ENCODE measurements at places on chromosomes 1 and 21. TPM values are rescaled to one million over a fixed set of nuclear protein-coding genes. Genes with fewer than 3 reads are reported as not detected.

DNA sequence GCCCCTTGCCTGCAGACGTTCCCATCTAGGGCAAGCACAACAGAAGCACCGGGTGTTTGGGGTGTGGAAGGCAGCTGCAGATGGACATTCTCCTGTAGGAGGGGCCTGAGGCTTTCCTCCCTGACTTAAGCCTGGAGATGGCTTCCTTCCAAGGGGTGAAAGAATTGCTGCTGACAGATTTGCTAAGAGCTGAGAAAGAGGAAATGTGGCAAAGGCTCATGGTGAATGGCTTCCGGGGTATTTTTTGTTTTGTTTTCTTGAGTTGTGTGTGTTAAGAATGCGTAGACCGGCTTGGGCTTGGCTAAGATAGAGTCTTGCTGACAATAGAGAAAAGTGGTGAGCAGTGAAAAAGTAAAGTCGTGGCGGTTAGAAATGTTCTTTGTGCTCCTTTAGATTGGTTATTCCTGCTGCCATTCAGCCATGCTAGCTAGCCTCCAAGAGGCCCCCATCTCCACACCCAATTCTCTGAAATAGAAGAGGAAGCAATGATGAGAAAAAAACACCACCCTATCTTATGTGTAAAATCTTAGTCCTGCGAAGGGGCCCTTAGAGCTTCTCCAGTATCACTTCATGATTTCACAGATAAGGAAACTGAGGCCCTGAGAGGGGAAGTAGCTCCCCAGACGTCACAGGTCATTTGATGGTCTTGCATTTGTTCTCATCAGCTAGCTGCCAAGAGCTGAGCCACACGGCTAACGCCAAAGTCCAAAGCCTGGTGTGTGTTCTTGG lies 36.9 kb downstream of the EIF2D start:
- H3K4me1 ChIP-seq = peaks cover 28% of the 10 kb centered on the region
- no peaks in the 10 kb centered on the region for H3K27me3 ChIP-seq
- DNase-seq = no peak
- H3K27ac ChIP-seq = peak overlapping the region; percentile 50
- no peaks in the 10 kb centered on the region for H3K36me3 ChIP-seq

DNA sequence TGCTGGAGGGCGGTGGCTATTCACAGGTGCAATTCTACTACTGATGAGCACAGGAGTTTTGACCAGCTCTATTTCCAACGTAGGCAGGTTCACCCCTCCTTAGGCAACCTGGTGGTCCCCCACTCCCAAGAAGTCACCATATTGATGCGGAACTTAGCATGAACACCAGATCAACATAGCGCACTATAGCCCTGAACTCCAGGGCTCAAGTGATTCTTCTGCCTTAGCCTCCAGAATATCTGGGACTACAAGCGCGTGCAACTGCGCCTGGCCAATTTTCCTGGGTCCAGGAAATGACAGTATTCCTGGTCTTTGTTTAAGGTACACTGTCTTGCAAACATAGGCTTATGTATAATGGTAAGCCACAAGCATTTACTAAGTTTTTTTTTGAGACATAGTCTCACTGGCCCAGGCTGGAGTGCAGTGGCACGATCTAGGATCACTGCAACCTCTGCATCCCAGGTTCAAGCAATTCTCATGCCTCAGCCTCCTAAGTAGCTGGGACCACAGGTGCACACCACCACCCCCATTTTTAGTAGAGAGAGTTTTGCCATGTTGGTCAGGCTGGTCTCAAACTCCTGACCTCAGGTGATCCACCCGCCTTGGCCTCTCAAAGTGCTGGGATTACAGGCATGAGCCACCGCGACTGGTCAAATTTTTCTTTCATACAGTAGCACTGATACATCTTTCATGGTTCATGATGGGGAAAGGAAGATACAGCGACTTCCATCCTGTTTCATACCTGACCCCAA lies 12.6 kb downstream of the MCL1 start:
- no peak for DNase-seq
- no peaks in the 10 kb centered on the region for H3K36me3 ChIP-seq
- H3K27me3 ChIP-seq = no peaks in the 10 kb centered on the region

- no peaks in the 10 kb centered on the region for H3K36me3 ChIP-seq
- no peak for DNase-seq
Observed at GRCh38 chr1:43531107-43531905, 623 bp downstream of the PTPRF start.

DNA sequence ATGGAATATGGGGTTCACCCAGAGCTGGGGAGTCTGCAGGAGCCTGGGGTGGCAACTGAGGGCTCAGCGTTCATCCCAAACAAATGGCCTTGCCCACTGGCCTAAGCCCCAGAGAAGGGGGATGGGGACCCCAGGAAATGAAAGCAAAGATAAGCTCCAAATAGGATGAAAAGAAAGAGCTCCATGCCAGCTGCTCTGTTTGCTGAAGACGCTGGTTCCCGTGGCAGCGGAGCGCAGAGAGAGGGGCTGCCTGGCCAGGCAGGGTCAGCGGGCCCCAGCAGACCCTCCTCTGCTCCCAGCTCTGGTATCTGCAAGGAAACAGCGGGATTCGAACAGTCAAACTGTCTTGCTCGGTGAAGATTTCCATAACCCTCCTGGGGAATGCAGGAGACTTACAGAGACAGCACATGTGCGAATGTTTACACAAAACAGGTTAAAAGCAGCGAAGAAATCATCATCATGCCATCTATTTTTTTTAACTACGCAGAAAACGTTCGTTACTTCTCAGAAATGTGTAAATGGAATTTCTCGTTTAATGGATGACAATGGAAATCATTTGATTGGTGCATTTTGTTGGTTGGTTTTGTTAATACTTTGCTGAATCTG lies 94.4 kb downstream of the PDE9A start:
- H3K4me3 ChIP-seq = no peak overlapping the region
- no peaks in the 10 kb centered on the region for H3K4me1 ChIP-seq
- H3K27me3 ChIP-seq = no peaks in the 10 kb centered on the region
- no peaks in the 10 kb centered on the region for H3K36me3 ChIP-seq
- DNase-seq = no peak
- no peak overlapping the region for H3K27ac ChIP-seq

The ZSWIM5 gene
- total RNA-seq = 2.7 TPM

- no peak for DNase-seq
- peak overlapping the region; percentile 92 for H3K27ac ChIP-seq
- H3K36me3 ChIP-seq = no peaks in the 10 kb centered on the region
- H3K4me1 ChIP-seq = peaks cover 37% of the 10 kb centered on the region
- H3K4me3 ChIP-seq = peak overlapping the region; percentile 88
Observed at GRCh38 chr1:176208034-176208433, 948 bp upstream of the COP1 start.

The OR14K1 gene
- 1.5 TPM for total RNA-seq

GRCh38 chr1:230939806-230940489 lies 38.7 kb downstream of the TTC13 start:
- no peaks in the 10 kb centered on the region for H3K36me3 ChIP-seq
- no peaks in the 10 kb centered on the region for H3K4me1 ChIP-seq
- no peaks in the 10 kb centered on the region for H3K27me3 ChIP-seq
- H3K27ac ChIP-seq = no peak overlapping the region

DNA sequence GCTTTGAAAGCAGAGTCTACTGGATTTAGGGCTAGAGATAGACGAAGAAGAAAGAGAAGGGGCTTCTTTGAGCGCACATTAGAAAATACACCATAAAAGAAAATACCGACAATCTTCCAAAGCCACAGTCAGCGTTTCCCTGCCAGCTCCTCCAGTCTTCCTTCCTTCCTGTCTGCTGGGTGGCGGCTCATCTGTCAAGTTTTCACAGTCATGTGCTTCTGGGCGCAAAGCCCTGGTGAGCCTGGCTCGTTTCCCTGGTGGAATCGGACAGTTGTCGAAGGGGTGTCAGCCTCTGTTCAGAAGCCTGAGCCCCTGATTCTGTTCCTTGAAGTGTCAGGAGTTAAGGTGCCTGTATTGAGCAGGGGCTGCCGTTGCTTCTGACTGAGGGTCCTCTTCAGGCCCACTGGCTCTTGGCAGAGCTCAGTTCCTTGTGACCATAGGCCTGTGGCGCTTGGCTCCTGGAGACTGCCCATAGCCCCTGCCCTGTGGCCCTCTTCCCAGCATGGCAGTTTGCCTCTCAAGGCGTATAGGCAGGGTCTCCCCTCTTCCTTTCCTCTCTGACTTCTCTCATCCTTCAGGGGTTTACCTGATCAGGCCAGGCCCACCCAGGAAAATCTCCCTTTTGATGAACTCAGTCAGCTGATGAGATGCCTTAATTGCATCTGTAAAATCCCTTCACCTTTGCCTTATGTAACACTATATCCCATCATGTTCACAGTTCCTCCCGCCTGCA lies 58.6 kb downstream of the ADARB1 start:
- H3K27ac ChIP-seq = no peak overlapping the region
- no peak overlapping the region for H3K4me3 ChIP-seq
- no peaks in the 10 kb centered on the region for H3K36me3 ChIP-seq
- DNase-seq = no peak
- H3K4me1 ChIP-seq = peaks cover 46% of the 10 kb centered on the region

DNA sequence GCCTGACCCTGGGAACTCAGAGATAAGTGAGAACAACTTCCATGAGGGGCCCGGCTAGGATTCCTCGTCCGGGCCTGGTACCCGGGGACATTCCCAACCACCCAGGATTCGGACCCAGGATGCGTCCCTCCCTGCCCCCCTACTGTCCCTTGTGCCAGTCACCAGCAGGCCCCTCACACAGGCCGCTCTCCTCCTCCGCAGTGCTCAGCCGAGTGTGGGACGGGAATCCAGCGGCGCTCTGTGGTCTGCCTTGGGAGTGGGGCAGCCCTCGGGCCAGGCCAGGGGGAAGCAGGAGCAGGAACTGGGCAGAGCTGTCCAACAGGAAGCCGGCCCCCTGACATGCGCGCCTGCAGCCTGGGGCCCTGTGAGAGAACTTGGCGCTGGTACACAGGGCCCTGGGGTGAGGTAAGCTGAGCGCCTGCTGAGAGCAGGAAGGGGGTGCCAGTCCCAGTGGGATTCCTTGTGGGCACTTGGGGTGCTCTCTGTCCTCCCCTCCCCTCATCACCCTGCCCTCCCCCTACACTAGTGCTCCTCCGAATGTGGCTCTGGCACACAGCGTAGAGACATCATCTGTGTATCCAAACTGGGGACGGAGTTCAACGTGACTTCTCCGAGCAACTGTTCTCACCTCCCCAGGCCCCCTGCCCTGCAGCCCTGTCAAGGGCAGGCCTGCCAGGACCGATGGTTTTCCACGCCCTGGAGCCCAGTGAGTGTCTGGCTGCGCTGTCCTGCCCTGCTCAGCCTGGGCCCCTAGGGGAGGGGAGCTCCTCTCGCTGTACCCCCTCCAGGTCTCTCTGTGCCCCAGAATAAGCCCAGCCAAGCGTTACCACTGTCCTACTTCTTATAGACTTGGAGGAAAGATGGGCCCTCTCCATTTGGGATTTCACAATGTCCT lies 9.8 kb downstream of the ADAMTSL4 start:
- no peaks in the 10 kb centered on the region for H3K27me3 ChIP-seq
- peak overlapping the region; percentile 100 for H3K27ac ChIP-seq
- no peaks in the 10 kb centered on the region for H3K36me3 ChIP-seq
- H3K4me1 ChIP-seq = peaks cover 55% of the 10 kb centered on the region
- DNase-seq = no peak
- peak overlapping the region; percentile 72 for H3K4me3 ChIP-seq

DNA sequence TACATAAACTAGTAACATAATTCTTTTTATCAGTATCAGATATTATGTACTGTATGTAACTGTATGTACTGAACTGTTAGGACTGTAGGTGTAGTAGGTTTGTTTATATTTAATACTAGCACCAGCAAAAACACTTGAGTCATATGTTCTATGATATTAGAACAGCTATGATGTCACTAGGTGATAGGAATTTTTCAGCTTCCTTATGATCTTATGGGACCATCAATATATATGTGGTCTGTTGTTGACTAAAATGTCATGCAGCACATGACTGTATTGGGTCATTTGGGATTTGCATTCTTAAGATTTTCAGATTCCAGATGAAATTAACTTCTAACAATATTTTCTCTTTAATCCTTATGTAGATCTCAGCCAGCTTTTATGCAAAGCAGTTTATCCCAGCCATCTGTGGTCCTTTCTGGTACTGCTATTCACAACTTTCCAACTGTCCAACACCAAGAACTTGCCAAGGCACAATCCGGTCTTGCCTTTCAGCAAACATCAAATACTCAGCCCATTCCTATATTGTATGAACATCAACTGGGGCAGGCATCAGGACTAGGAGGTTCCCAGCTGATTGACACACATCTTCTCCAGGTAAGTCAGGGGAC lies 38.3 kb upstream of the MYOCOS start:
- H3K36me3 ChIP-seq = peaks cover 72% of the 10 kb centered on the region
- no peaks in the 10 kb centered on the region for H3K4me1 ChIP-seq
- no peak for DNase-seq
- no peak overlapping the region for H3K27ac ChIP-seq
- H3K27me3 ChIP-seq = no peaks in the 10 kb centered on the region

DNA sequence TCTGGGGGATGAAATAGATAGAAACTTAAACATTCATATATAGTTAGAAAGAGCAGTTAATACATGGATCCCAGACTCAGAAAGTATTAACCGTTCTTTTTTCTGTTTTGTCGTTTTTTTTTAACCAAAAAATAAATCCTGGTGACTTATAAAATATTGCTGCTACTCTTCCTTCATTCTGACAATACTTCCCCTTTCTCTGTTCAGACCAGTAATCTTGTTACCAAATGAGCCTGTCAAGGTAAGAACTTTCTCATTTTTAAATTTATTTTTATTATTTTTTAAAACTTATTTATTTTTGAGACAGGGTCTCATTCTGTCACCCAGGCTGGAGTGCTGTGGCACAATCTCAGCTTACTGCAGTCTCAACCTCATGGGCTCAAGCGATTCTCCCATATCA lies 13.7 kb downstream of the PTPN22 start:
- H3K36me3 ChIP-seq = no peaks in the 10 kb centered on the region
- no peak overlapping the region for H3K4me3 ChIP-seq
- no peak for DNase-seq
- H3K27ac ChIP-seq = no peak overlapping the region
- H3K4me1 ChIP-seq = no peaks in the 10 kb centered on the region

- no peaks in the 10 kb centered on the region for H3K36me3 ChIP-seq
- no peaks in the 10 kb centered on the region for H3K4me1 ChIP-seq
- DNase-seq = no peak
- no peak overlapping the region for H3K27ac ChIP-seq
- H3K4me3 ChIP-seq = no peak overlapping the region
Observed at GRCh38 chr1:209156991-209157390, 426.5 kb upstream of the CAMK1G start.

DNA sequence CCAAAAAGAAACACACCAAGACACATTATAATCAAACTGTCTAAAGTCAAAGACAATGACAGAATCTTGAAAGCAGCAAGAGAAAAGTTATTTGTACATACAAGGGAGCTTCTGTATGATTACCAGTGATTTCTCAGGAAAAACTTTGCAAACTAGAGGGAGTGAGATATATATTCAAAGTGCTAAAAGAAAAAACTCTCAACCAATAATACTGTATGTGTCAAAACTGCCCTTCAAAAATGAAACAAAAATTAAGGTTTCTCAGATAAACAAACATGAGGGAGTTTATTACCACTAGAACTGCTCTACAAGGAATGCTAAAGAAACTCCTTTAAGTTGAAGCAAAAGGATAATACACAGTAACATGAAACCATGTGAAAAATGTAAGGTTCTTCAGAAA lies 79.4 kb downstream of the LBR start:
- H3K4me1 ChIP-seq = no peaks in the 10 kb centered on the region
- no peaks in the 10 kb centered on the region for H3K36me3 ChIP-seq
- no peak overlapping the region for H3K27ac ChIP-seq
- no peak overlapping the region for H3K4me3 ChIP-seq
- DNase-seq = no peak
- H3K27me3 ChIP-seq = no peaks in the 10 kb centered on the region

All from vagina (tissue), 2 donors.